Stimulated activated naive CD8-positive, alpha-beta T cell treated with anti-CD3 and anti-CD28 coated beads, Interleukin-15, amount 100 ng/mL, for 72 hours (primary cell): ENCODE measurements at places on chromosomes 6 and 20.

GRCh38 chr6:1749041-1749440 is 139.3 kb downstream of the FOXC1 start:
- DNase-seq = no peak

DNA sequence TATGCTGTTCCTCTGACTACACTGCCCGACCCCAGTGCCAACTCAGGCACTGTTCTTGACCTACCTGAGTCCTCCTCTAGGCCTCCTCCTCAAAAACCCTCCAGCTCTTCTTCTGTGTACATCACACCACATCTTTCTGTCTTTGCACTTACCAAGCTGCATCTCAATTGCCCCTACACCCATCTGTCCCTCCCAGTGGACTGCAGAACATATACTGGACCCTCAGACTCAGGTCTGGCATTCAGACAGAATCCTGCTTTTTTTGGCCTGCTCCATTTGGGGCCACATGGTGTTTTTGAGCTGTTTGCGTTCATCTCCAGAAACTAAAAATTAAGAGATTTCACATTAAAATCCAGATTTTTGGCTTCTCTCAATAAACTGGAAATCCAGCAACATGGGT is 23.2 kb upstream of the YWHAB start:
- no peak for DNase-seq

DNA sequence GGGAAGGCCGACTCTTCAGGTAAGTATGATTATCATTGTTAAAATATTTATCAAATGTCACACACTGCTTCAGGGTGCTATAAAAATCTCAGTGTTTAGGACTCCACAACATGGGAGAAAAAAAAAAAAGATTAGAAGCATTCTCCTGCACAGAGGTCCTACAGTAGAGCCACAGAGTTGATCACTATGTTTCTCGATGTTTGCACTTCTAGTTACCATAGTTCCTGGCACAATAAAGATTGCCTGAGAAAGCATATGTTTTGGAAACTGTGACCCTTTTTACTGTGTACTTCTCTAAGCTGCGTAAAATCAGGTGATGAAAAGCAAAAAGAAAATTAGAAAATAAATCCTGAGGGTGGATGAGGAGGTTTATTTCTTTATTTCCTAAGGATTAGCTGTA is 269.9 kb upstream of the SYNCRIP start:
- DNase-seq = no peak

DNA sequence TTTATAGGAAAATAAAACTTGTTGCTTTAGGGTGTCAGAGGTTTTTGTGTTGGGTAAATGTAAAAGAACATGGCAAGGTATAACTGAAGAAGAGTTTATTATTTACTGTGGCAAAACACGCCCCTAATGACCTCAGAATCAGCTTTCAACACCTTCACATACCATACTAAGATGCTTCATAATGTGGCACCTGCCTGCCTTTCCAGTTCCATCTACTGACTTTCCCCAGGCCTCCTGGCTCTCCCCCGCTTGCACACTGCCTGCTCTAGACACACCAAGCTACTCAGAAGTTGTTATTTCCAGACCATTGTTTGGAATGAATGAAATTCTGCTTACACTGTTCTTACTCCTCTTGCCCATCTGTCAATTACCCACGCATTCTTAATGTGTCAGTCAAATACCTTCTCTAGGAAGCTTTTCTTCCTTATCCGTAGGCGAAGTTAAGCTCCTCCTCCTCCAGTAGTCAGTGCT is 1.8 kb downstream of the TIAM2 start:
- DNase-seq = no peak

DNA sequence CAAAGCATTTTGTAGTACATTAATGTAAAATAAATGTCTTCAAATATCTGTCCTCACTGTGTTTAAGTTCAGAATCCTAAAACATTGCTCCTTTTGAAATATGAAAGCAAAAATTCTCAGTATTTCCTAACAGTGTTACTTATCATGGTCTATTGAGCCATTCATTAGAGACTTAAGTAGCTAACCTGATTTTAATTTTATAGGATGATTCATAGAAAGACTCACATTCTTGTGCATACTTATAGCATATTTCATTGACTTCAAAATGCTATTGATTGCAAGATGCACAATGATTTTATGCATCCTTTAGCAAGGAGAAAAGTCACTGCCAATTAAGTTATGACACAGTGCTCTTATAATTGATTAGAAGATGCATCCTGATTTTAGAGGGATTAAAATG is 85.7 kb downstream of the HIVEP1 start:
- DNase-seq = no peak

DNA sequence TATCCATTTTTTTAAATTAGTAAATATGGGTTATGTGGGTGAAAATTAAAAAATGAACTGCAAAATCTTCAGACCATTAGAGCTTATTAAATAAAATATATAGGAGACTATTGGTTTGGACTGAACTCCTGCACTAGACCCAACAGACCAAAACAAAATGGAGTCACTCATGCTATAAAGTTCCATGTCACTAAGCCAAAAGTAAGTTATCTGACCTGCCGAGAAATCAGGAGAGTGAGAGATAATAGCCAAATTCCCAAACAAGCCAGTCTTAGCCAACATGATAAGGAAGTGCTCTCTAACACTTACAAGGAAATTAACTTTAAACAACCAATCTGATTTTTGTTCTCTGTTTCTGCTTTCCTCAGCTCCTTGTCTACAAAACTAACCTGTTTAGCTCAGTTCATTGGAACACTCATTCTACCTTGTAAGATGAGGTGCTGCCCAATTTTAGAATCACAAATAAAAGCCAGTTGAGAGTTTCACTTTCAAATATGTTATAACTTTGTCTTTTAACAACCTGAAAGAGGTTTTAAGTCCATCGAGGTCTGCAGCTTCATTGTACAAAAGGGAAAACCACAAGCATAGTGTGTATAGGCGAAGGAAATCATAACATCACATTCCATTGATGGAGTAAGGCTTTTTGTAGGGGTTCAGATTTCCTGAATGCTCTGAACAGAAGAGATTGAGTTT is 220.5 kb downstream of the TENT5A start:
- no peak for DNase-seq

DNA sequence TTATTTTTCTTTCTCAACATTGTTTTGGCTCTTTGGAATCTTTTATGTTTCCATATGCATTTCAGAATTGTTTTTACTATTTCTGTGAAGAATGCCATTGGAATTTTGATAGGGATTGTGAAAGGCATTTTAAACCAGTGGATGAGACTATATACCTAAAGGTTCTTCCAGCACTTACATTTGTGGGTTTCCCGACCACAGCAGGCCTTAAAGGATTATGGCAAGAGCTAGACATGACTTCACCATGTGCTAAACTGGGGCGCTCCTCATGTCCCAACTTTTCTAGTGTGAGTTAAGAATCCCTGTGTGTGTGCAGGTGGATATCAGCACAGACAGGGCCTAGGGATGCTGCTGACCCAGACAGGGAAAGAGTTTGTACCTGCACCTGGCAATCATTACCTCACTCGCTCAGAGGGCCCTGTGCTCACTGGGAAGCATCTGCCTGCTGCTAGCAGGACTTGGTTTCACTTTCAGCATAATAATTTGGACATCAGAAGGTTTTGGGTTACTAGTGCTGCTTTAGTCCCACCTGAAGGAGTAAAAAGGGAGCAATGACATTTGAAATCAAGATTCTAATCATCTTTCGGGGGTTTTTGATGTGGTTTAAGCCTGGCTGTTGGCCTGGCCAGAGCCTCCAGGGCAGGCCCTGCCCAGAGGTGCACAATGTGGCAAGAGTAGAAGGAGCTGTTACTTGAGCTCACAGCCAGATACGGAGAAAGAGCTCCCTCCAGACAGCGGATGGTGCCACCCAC is 137.1 kb downstream of the CDC5L start:
- DNase-seq = no peak

- no peak for DNase-seq
These were observed 7.1 kb upstream of the SPO11 start for GRCh38 chr20:57322476-57322875.

- DNase-seq = no peak
These were observed 74.9 kb downstream of the FYN start for GRCh38 chr6:111798281-111798725.

GRCh38 chr6:19896693-19897010 is 59.5 kb downstream of the ID4 start:
- no peak for DNase-seq

DNA sequence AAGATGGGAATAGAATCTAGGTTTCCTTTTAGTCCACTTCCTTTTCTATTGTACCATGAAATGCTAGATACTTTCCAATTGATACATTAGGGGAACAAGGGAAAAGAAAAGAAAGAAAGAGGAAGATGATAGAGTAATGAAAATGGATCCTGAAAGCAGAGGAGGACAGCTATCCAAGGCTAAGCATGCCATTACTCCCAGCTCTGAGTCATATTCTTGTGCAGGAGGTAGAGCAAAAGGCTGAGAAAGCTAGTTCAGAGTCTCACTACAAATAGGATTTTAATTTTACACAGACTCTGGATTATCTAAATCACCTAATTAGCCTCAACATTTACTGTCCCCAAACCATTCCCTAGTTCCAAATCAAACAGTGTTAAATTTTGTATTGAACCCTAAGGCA is 23.6 kb downstream of the RWDD2A start:
- no peak for DNase-seq

- DNase-seq = no peak
These were observed 1.3 kb upstream of the CST9L start for GRCh38 chr20:23569570-23569969.

GRCh38 chr6:130838951-130839350 is 11.7 kb downstream of the SMLR1 start:
- DNase-seq = no peak

GRCh38 chr6:107713563-107713962 is 110.5 kb downstream of the SCML4 start:
- DNase-seq = no peak

- DNase-seq = no peak
These were observed 645.9 kb downstream of the GRIK2 start for GRCh38 chr6:102039441-102039840.

GRCh38 chr20:56442389-56443365 is 25.8 kb upstream of the RTF2 start:
- DNase-seq = peak; percentile 26

DNA sequence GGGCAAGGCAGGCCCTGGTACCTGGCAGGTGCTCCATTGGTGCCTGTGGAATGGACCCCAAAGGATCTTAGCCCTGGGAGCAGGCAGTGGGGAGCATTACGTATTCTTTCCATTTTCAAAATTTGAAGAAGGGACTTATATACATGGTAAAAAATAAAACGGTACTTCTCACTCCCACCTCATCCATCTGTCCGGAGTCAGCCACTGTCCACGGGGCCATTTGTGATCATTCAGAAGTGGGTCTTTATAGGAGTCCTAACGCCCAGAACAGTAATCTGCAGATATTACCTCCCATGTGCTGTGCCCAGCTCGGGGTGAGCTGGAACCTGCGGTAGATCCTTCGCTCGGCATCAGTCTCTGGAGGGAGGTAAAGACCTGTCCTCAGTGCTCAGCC is 110.4 kb downstream of the SYCP2 start:
- no peak for DNase-seq

GRCh38 chr6:138765896-138766655 is 7.5 kb upstream of the CCDC28A start:
- DNase-seq = no peak

DNA sequence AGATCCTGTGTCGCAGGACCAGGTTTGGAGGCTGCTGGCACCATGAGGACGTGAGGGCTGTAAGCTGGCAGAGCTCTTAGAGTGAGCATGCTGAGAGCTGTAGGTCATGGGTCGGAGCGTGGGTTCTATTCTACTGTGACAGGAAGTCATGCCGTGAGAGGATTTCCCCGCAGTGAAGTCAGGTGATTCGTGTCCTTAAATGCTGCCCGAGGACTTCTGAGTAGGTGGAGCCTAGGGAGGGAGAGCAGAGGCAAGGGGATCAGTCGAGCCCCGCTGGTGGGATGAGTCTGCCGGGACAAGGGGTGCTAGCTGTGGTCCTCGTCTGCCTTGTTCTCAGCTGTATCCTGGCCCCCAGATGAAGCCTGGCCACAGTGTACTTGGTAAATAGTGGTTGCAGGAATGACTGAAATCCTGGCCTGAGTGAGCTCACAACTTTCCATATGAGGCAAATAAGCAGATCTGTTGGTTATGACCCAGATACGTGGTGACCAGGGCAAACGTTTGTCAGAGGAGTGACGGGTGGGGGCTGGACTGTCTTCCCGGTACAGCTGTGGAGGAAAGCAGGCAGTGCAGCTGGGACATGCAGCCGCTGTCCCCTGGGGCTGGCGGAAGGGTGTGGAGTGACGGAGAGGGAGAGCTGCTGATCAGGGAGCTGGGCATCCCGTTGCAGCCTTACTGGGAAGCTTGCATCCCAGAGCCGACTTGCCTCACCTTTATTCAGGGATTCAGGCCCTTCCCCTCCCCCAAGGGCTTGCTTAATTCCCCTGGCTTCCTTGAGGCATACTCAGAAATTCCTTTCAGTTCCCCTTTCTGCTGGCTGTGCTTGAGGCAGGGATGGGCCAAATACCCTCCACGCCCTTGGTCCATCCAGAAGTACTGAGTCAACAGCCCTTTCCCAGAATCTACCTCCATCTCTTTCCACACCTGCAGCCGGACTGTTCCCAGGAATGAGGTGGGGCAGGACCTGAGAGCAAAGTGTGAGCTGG is 250.9 kb upstream of the RREB1 start:
- DNase-seq = peak; percentile 60

- no peak for DNase-seq
These were observed 60.5 kb downstream of the HACE1 start for GRCh38 chr6:104799134-104799657.

DNA sequence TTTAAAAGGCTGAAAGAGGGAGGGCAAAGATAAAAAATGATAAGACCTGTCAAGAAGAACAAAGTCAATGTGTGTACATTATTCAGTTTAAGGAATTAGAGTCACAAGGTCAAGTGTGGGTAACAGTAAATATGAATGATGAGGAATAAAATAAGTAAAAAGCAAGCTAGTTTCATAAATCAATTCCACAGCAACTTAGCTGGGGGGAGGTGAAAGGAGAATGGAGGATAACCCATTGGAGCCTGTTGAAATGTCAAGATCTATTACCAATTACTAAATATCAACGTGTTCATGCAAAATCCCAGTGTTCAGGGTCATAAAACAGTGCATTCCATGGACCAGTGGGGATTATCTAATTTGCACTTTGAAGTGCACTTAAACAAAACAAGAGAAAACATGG is 242.9 kb downstream of the TBX18 start:
- DNase-seq = no peak

- DNase-seq = no peak
These were observed 88.4 kb downstream of the FAM120B start for GRCh38 chr6:170394980-170395379.

GRCh38 chr6:80967609-80968008 is 784.9 kb downstream of the TENT5A start:
- no peak for DNase-seq

DNA sequence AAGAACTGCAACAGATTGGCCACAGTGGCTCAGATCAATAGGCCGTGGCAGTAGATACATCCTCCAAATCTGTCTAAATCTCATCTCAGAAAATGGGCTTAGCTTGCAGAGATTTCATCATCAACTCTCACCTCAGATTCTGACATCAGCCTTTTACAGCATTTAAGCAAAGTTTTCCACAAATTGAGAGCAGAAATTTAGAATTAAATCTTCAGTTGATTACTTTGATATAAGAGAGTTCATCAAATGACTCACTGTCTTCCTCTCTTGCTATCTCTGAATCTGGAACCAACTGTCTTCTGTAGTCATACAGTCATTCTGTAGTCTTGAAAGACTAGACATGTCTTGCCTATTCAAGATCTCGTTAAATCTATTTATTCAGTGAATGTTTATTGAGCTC is 45.2 kb upstream of the CTAGE9 start:
- no peak for DNase-seq

GRCh38 chr6:46629691-46630090 is 22.9 kb downstream of the CYP39A1 start:
- DNase-seq = no peak
